ENCODE measurements at places on chromosomes 1 and 21. TPM values are rescaled to one million over a fixed set of nuclear protein-coding genes. Genes with fewer than 3 reads are reported as not detected.

The GJA4 gene
- total RNA-seq: 0.76 TPM

The IQCC gene
- 6.3 TPM for total RNA-seq

The RIPK4 gene
- 0.34 TPM for total RNA-seq

The RHD gene
- 1.1 TPM for total RNA-seq

The SFN gene
- 0.18 TPM for total RNA-seq

The KRTAP21-2 gene
- not detected for total RNA-seq

The SLC6A9 gene
- total RNA-seq: 7.2 TPM

The FLG gene
- total RNA-seq: 0.16 TPM

The SLAMF6 gene
- total RNA-seq: 0.09 TPM

The LRP8 gene
- 44.0 TPM for total RNA-seq

The GRIK3 gene
- 19.7 TPM for total RNA-seq

The MAP3K21 gene
- 1.4 TPM for total RNA-seq

The MYOC gene
- not detected for total RNA-seq

The OR2L8 gene
- 1.3 TPM for total RNA-seq

The SMIM1 gene
- 3.8 TPM for total RNA-seq

The KNCN gene
- 1.6 TPM for total RNA-seq

The HPCAL4 gene
- total RNA-seq: 19.1 TPM

The CTXND2 gene
- not detected for total RNA-seq

The CYP4A22 gene
- not detected for total RNA-seq

The C1orf116 gene
- 0.23 TPM for total RNA-seq

The VWA1 gene
- total RNA-seq: 7.6 TPM

The ANXA9 gene
- total RNA-seq: 1.9 TPM

The LRRC7 gene
- total RNA-seq: 3.3 TPM

The TTC13 gene
- total RNA-seq: 36.9 TPM

The IGFN1 gene
- total RNA-seq: 0.36 TPM

The HSPA6 gene
- 1.4 TPM for total RNA-seq

The HHIPL2 gene
- total RNA-seq: 0.36 TPM

The MMEL1 gene
- 0.71 TPM for total RNA-seq

The RER1 gene
- 199 TPM for total RNA-seq

The CENPL gene
- 11.5 TPM for total RNA-seq

The TACSTD2 gene
- 0.13 TPM for total RNA-seq

The CACHD1 gene
- 31.9 TPM for total RNA-seq

The SPATA45 gene
- not detected for total RNA-seq

The CRP gene
- 1.4 TPM for total RNA-seq

The GREM2 gene
- 2.7 TPM for total RNA-seq

The SMPDL3B gene
- total RNA-seq: 0.54 TPM

The H6PD gene
- total RNA-seq: 9.2 TPM

The BEND5 gene
- total RNA-seq: 17.5 TPM
